ENCODE measurements at places on chromosomes 12 and 14. TPM values are rescaled to one million over a fixed set of nuclear protein-coding genes. Genes with fewer than 3 reads are reported as not detected.

The ACTR10 gene
- 29.7 TPM for total RNA-seq

- H3K36me3 ChIP-seq = no peaks in the 10 kb centered on the region
- H3K27me3 ChIP-seq = no peaks in the 10 kb centered on the region
- no peak overlapping the region for H3K4me3 ChIP-seq
- no peak for DNase-seq
- peaks cover 3% of the 10 kb centered on the region for H3K4me1 ChIP-seq
Observed at GRCh38 chr12:1933342-1934051, 15.0 kb upstream of the CACNA2D4 start.

The LMBR1L gene
- total RNA-seq = 60.1 TPM

GRCh38 chr12:88305254-88305890, 163.3 kb downstream of the TMTC3 start:
- H3K4me3 ChIP-seq = no peak overlapping the region
- H3K36me3 ChIP-seq = no peaks in the 10 kb centered on the region
- H3K27ac ChIP-seq = no peak overlapping the region

GRCh38 chr14:101370593-101371569, 190.4 kb upstream of the DIO3 start:
- peaks cover 17% of the 10 kb centered on the region for H3K27me3 ChIP-seq
- DNase-seq = no peak
- H3K4me3 ChIP-seq = no peak overlapping the region
- H3K36me3 ChIP-seq = no peaks in the 10 kb centered on the region
- no peak overlapping the region for H3K27ac ChIP-seq

- no peaks in the 10 kb centered on the region for H3K36me3 ChIP-seq
- no peak for DNase-seq
- no peak overlapping the region for H3K27ac ChIP-seq
- H3K27me3 ChIP-seq = no peaks in the 10 kb centered on the region
- H3K4me1 ChIP-seq = peaks cover 11% of the 10 kb centered on the region
Observed at GRCh38 chr12:57129321-57129842, 1.1 kb downstream of the LRP1 start.

DNA sequence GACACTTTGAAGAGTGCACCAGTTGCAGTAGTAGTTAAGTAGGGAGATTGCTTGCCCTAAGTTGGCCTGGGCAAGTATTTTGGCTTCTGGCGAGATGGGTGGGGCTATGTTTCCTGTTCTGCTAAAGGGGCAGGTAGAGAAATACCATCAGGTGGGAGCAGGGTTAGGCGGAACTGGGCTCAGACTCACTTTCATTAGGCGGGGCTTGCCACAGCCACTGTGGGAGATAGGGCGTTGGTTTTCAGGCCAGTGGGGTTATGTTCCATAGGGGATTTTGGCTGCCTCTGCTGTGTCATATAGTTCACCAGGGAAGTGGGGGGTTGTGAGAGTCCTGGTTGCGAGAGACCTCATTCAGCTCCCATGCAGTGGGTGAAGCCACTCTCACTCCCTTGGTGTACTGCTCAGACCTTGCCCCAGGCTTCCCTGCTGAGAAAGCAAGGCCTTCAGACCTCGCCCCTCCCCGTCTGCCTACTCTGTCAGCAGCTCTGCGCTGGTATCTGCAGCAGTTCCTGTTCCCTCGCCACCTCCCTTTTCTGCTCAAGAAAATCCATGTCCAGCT, 43.3 kb downstream of the AEBP2 start:
- H3K27me3 ChIP-seq = no peaks in the 10 kb centered on the region
- H3K4me3 ChIP-seq = no peak overlapping the region
- H3K4me1 ChIP-seq = peaks cover 44% of the 10 kb centered on the region
- H3K36me3 ChIP-seq = peaks cover 60% of the 10 kb centered on the region
- peak; percentile 63 for DNase-seq

The OTX2 gene
- not detected for total RNA-seq

The PLEKHG7 gene
- total RNA-seq = not detected

The IAPP gene
- not detected for total RNA-seq

- no peak for DNase-seq
- H3K27ac ChIP-seq = no peak overlapping the region
- H3K36me3 ChIP-seq = peaks cover 2% of the 10 kb centered on the region
Observed at GRCh38 chr14:23613242-23614070, 22.7 kb upstream of the DHRS2 start.

The POLR3B gene
- 6.4 TPM for total RNA-seq

The GALNT9 gene
- 0.86 TPM for total RNA-seq

GRCh38 chr12:123449856-123450255, 8.1 kb upstream of the SNRNP35 start:
- H3K4me3 ChIP-seq = no peak overlapping the region
- H3K27ac ChIP-seq = peak overlapping the region; percentile 85
- peaks cover 30% of the 10 kb centered on the region for H3K4me1 ChIP-seq
- no peaks in the 10 kb centered on the region for H3K27me3 ChIP-seq
- DNase-seq = no peak

GRCh38 chr14:21071225-21072030, 1.3 kb downstream of the ARHGEF40 start:
- no peaks in the 10 kb centered on the region for H3K36me3 ChIP-seq
- peak overlapping the region; percentile 65 for H3K4me3 ChIP-seq
- H3K4me1 ChIP-seq = peaks cover 29% of the 10 kb centered on the region
- H3K27me3 ChIP-seq = peaks cover 55% of the 10 kb centered on the region

The TMEM119 gene
- not detected for total RNA-seq

- H3K36me3 ChIP-seq = peaks cover 7% of the 10 kb centered on the region
- H3K27ac ChIP-seq = peak overlapping the region; percentile 20
- H3K27me3 ChIP-seq = no peaks in the 10 kb centered on the region
- no peak overlapping the region for H3K4me3 ChIP-seq
Observed at GRCh38 chr14:69629225-69630127, 18.1 kb downstream of the SUSD6 start.

DNA sequence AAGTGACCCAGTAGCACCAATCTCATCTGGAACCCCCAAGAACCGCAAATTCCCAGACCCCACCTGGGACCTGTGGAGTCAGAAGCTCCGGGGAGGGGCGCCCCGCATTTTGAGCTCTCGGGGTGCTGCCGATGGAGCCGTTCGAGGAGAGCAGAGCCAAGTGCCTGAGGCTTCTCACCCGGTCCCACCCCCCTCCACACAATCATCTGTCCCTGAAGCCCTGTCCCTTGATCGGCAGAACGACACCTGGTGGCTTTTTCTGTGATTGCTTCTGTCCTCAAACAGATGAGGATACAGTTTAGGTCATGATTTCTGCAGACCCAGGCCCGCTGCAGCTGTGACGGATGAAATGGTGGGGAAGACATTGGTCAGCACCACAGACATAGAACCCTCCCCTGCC, 74.7 kb downstream of the NOC4L start:
- H3K27ac ChIP-seq = no peak overlapping the region
- H3K4me1 ChIP-seq = peaks cover 7% of the 10 kb centered on the region
- DNase-seq = peak; percentile 54
- H3K4me3 ChIP-seq = no peak overlapping the region
- no peaks in the 10 kb centered on the region for H3K36me3 ChIP-seq

DNA sequence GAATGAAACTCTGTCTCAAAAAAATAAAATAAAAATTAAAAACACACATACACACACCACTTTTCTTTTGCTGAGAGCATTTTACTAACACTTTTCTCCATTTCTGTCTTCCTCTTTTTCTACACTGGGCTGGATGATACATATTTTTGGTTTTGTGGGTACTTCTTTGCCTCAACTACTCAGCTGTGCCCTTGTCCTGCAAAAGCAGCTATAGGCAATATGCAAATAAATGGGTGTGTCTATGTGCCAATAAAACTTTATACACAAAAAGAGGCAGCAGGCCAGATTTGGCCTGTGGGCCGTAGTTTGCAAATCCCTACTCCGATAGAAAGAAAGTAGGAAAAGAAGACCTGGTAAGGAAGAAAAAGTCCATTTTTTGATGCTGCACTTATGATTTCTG, 6.5 kb downstream of the CLMN start:
- no peak overlapping the region for H3K4me3 ChIP-seq
- H3K27ac ChIP-seq = no peak overlapping the region
- peaks cover 9% of the 10 kb centered on the region for H3K4me1 ChIP-seq

DNA sequence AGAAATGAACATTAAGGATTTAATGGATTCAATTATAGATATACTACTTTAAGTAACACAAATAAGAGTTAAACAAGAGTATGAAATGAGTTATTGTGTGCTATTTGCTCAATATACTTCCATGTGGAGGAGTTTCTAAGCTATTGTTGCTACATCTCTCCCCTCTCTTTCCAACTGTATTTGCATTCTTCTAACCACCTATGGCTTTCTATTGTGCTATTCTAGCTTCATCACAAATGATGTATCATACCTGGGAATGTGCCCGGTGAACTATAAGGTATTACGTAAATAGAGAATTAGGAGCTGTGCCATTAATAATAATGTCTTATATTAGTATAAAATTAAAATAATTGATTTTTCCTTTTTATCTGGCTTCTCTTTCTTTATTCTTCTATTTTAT, 87.1 kb upstream of the PLEKHG7 start:
- no peaks in the 10 kb centered on the region for H3K27me3 ChIP-seq
- no peak overlapping the region for H3K4me3 ChIP-seq
- H3K36me3 ChIP-seq = no peaks in the 10 kb centered on the region
- no peak overlapping the region for H3K27ac ChIP-seq
- DNase-seq = no peak
- H3K4me1 ChIP-seq = peaks cover 7% of the 10 kb centered on the region

DNA sequence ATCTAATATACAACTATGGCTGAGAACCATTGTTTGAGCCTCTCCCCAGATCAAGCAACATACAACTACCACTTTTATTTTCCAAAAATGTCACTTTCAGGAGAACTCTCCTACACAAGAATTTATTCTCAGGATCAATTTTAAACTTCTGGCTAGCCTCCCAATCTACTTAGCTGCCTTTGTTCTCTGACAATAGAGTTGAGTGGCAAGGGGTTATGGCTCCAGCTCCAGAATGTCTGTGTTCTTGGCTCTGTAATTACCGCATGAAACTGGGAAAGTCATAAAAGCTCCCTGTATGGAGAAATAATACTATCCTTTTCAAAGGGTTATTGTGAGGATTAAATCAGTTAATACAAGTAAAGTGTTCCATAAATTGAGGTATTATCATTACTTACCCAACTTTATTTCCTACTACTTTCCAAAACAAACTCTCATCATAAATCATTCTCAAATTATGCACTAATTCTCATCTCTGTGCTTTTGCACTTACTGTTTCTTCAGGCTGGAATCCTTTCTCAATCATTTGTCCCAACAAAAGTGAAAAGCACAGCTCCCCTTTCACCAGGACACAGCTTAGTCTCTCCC, 121.9 kb downstream of the GARIN6 start:
- no peak overlapping the region for H3K4me3 ChIP-seq
- H3K36me3 ChIP-seq = no peaks in the 10 kb centered on the region
- H3K27ac ChIP-seq = no peak overlapping the region
- DNase-seq = no peak

DNA sequence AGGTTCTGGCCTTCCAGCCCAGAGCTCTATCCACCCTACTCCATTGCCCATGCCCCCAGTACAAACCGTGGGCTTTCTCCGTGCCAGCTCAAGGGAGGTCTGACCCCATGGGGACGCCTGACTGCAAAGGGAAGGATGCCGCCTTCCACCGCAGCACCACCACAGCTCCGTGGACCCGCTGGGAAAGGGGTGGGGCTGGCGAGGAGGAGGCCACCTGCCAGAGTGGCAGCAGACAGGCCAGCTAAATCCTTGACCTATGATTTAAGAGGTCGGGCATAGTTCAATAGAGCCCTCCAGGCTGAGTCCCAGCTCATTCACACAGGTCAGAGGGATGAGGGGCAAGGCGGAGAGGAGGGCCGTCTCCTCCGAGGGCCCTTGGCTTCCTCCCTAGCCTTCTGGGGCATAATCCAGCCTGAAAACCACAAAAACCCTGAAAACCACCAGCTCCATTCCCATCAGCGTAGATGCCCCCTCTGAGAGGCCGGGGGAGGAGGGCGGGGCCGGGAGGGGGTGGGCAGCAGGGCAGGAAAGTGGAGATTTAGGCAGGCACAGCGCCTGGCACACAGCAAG, 14.9 kb upstream of the FIGNL2 start:
- H3K36me3 ChIP-seq = no peaks in the 10 kb centered on the region
- DNase-seq = no peak
- H3K4me3 ChIP-seq = peak overlapping the region; percentile 50
- peaks cover 49% of the 10 kb centered on the region for H3K27me3 ChIP-seq
- peaks cover 11% of the 10 kb centered on the region for H3K4me1 ChIP-seq

- H3K36me3 ChIP-seq = no peaks in the 10 kb centered on the region
- no peak overlapping the region for H3K27ac ChIP-seq
- peaks cover 16% of the 10 kb centered on the region for H3K4me1 ChIP-seq
- no peak overlapping the region for H3K4me3 ChIP-seq
Observed at GRCh38 chr14:71166180-71166837, 259.1 kb downstream of the PCNX1 start.

GRCh38 chr14:46472261-46472660, 179.3 kb downstream of the RPL10L start:
- no peak overlapping the region for H3K4me3 ChIP-seq
- no peaks in the 10 kb centered on the region for H3K4me1 ChIP-seq
- no peaks in the 10 kb centered on the region for H3K27me3 ChIP-seq
- DNase-seq = no peak
- no peaks in the 10 kb centered on the region for H3K36me3 ChIP-seq

The CCDC197 gene
- not detected for total RNA-seq

GRCh38 chr12:45517381-45517780, 212.1 kb upstream of the ARID2 start:
- H3K4me3 ChIP-seq = no peak overlapping the region
- no peaks in the 10 kb centered on the region for H3K36me3 ChIP-seq
- DNase-seq = no peak
- no peaks in the 10 kb centered on the region for H3K27me3 ChIP-seq
- H3K27ac ChIP-seq = no peak overlapping the region
- H3K4me1 ChIP-seq = peaks cover 12% of the 10 kb centered on the region

DNA sequence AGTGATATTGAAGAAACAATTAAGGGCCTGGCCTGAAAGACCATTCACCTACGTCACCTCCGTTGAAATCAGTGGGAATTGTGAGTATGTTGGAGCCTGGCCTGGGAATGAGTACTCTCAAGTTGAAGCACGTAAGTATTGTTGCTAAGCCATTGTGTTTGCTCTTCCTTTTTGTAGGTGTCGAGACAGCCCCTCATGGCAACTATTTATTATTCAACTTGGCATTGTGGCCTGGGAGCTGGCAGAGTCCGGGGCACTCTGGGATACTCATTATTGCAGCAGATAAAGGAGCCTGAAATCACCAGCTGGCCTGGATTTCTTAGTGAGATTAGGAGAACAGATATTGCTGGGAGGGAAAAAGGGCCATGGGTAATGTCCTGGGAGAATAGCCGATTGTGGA, 147.4 kb downstream of the C12orf75 start:
- no peaks in the 10 kb centered on the region for H3K36me3 ChIP-seq
- peaks cover 14% of the 10 kb centered on the region for H3K27me3 ChIP-seq
- H3K27ac ChIP-seq = no peak overlapping the region
- DNase-seq = no peak
- no peaks in the 10 kb centered on the region for H3K4me1 ChIP-seq

The CD4 gene
- 161 TPM for total RNA-seq

The TMTC1 gene
- total RNA-seq = not detected

The PPHLN1 gene
- total RNA-seq = 52.9 TPM

- no peak overlapping the region for H3K27ac ChIP-seq
- no peaks in the 10 kb centered on the region for H3K36me3 ChIP-seq
- no peaks in the 10 kb centered on the region for H3K4me1 ChIP-seq
- H3K27me3 ChIP-seq = no peaks in the 10 kb centered on the region
- DNase-seq = no peak
- no peak overlapping the region for H3K4me3 ChIP-seq
Observed at GRCh38 chr12:88893801-88894200, 313.5 kb upstream of the KITLG start.
